GM19239 (cell line): ENCODE measurements at places on chromosomes 11 and 22.

DNA sequence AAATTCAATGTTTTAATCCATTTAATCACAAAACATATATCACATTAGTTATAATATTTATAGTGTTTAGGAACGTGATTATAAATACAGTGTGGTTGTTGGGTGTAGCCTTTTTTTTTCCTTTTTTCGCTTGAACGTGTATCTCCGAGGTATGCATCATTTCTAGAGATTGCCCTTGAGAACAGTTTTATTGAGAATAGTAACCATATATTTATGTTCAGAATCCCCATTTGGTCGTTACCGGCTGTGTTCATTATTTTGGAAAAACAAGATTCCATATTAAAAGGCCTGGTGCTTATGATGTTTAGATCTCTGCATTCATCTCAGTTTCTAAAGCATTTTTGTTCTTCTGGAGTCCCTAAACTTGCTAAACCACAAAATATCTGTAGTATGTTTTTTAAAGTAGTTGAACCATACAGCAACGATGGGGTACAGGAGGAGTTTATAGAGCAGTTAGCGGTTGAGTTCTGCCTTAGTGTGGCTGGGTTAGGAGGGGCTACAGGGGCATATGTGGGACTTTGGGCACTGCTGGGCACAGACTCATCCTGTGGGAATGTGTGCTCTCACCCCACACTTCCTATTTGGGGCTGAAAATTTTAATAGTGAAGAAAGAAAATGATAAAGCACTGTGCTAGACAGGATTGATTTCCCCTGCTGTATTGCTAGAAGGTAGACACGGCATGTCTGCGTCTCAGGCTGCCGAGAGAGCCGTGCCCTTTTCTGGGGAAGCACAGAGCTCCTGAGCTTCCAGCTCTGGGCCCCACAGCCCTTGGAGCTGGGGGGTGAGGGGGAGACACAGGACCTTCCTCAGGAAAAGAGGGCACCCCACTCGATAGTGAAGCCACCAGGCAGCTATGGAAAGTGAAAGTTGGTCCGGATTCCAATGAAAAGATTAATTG, 81.5 kb upstream of the PPARA start:
- DNase-seq, result no peak

DNA sequence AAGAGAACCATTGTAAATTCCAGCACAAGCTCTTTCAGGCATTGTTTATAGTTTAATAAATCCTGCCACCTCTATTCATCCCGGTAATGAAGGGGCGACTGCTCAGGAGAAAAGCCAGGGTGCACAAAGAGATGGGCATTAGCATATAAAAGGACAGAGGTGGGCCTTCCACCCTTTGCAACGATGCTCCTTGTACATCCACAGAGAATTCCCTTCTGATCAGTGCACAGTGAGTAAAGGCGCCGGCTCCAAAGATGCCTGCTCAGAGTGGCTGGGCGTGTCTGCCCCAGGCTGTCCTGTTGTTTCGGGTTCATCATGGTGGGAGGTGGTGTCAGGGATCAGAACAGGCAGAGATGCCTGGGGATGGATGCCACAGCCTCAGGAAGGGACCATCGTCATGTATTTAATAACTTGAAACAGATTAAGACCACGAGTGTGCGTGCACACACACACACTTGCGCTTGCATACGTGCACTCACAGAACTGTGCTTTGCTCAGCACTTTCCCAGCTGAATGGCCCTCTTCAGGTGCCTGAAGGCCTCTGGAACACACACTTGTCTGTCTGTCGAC, 305.0 kb downstream of the TBC1D22A start:
- no peak for DNase-seq

GRCh38 chr22:29632672-29633071, 29.2 kb downstream of the NF2 start:
- DNase-seq, result no peak

DNA sequence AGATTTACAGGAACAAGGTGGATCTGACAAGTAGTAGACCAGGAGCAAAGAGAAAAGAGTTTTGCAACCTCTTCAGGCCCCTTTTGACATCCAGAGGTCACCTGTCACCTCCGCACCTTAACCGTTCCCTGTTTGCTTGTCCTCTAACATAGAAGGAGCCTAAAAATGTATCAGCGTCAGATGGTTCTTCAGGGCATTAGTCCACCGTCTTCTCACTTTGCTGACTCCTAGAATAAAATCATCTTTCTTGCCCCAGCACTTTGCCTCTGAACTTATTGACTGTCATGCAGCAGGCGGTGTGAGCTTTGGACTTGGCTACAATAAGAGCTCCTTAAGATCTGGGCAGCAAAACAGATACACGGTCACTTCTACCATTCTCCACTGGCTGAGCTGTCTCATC, 339.7 kb upstream of the B3GAT1 start:
- DNase-seq, result no peak

DNA sequence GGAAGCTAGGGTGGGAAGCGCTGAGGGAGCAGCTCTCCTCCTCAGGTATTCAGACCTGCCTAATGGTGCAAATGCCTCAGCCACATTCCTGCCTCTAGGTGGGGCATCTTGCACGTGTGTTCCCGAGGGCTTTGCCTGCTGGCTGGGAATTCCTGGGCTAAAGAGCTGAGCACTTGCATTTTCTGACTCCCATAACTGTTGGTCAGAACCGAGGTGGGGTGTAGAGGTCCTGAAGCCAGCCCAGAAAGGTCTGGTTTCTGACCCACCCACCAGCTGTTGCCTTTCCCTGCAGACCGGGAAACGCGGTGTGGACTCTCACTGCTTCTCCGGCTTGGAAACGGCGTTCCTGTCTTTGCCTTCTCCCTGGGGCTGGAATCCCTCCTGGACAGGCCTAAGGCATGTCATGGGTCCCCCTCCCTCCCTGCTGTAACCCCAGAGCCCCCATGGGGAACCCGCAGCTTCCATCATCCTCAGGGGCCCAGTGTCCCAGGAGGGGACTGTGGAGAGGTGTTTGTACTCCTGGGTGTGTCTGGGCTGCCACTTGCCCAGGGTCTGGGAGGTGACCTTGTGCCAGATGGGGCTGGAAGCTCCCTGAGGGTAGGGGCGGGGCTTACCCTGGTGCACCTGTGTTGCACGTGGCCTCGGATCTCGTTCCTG, 24.0 kb upstream of the SMIM38 start:
- no peak for DNase-seq

- DNase-seq, result no peak
These were observed 6.6 kb downstream of the RTL6 start for GRCh38 chr22:44491269-44492035.

DNA sequence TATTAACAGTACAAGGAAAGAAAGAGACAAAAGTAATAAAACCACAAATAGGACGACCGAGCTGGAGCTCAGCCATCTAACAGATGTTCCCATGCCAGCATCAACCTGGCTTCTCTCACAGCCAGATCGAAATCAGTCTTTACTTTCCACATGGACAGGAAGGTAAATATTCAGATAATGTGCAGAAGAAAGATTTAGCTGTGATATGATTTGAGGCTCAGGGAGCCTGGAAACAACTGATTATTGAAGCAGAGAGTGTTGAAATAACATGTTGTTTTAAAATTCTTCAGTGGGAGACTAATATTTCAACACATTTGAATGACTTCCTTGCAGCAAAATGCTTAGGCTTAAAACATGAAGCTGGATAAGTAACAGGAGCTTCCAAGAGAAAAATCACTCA, 546.8 kb downstream of the ETS1 start:
- no peak for DNase-seq

GRCh38 chr11:64564947-64565889, 25.8 kb upstream of the SLC22A12 start:
- DNase-seq, result no peak

DNA sequence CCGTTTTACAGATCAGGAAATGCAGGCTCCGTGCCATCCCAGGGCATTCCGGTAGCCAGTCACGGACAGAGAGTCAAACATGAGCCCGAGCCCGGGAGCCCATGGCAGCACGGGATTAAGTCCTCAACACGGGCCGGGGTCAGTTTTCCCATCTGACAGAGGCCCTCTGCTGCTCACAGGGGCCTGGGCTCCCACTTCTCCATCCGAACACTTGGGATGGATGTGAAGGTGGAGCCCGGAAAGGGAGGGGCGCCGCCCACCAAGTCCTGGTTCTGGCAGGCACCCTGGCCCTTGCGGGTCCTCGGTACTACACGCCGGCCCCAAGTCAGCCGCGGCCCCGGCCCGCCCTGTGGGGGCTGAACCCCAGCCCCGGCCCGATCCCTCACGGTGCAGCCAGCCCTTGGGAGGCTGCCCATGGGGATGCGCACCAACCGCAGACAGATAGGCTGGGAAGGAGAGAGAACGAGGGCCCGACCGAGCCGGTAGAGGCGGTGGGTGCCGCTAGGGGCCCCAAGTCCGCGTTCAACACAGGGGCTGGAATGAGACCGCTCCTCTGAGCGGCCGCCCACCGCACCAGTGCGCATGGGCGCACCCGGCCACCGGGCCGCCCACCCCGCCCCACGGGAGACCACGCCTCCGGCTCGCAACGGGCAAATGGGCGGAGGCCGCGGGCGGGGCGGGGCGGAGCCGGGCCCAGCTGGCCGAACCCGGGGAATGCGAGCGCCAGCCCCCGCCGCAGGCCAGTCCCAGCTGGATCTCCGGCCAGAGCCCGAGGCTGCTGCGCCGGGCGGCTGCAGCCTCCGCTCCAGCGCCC, at the start of gene CAPN5:
TSS of gene CAPN5 (plus strand) at position 743 of the 814 bp plus-strand sequence. CDS start 17,916 bp downstream, outside the sequence.
- DNase-seq, result peak; percentile 93

DNA sequence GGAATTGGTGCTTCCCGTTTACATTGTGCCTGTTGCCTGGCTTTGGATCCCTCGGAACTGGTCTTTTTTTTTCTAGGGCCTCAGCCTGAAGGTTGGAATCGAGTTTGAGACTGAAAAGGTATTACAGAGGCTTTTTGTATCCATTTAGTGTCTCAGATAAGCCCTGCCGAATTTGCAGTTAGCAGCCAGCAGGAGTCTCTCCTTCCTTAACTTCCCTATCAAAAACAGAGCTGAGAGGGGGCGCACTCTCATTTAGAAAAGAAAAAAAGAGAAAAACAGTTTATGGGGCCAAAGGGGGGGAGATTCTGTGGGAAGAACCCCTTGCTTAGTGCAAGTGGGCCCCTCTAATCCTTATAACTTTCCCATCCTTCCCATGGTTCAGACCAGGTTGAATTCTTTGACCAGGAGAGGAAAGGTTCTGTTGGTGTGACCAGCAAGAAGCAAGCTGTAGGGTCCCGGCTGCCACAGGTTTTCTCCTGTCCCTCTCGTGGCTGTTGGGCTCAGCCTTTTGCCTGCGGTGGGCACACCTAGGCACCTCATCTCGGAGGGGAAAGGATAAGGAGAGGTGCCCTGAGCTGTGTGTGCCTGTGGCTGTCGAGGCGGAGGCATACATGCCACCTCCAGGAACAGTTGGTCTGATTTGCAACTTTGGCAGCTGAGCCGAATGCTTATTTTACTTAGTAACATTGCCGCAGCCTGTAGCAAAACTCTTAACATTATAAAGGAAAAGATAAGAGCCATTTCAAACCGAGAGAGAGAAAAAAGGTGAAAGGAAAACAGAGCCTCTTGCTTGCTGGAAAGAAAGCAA, 565.0 kb upstream of the CNTN5 start:
- no peak for DNase-seq

- peak; percentile 16 for DNase-seq
These were observed 67.0 kb upstream of the TBCEL start for GRCh38 chr11:120956710-120957495.

DNA sequence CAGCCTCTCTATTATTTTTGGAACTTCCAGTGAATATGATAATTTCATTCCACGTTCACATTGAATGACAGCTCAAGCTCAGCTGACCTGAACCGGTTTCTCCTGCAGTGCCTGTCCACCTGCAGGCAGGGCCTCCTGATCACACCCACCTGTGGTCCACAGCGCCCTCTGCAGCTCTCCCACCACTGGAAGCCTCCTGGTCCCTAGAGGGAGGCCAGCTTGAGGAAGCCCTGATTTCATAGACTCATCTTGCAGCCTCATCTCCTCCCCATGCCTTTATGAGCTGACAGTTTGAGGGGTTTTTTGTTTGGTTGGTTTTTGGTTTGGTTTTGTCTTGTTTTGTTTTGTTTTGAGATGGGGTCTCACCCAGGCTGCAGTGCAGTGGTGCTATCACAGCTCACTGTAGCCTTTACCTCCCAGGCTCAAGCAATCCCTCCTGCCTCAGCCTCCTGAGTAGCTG, 29.9 kb upstream of the MALAT1 start:
- DNase-seq, result no peak

- DNase-seq, result no peak
These were observed 17.0 kb downstream of the ATXN10 start for GRCh38 chr22:45688600-45689080.

- no peak for DNase-seq
These were observed 1086.8 kb downstream of the BRD1 start for GRCh38 chr22:48740731-48741405.

- DNase-seq, result peak; percentile 54
These were observed 16.1 kb downstream of the MGAT3 start for GRCh38 chr22:39472570-39473556.

DNA sequence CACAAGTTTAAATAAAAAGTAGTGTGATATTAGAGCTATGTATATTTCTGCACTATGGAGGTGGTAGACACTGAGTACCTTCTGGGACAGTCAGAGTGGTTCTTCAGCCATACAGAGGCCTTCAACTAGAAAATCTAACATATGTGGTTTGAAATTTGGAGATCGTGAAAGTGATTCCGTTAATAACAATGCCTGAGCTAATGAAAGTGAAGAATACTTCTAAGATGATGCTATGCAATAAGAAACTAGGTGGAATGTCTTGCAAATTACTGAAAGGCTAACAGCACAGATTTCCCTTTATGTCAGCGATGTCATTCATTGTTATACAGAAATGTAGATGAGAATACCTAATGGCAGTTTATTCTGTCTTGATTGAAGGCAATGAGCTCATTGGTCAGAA, 1984.7 kb upstream of the RAG2 start:
- no peak for DNase-seq

- no peak for DNase-seq
These were observed 41.3 kb downstream of the ABTB2 start for GRCh38 chr11:34316347-34317035.

GRCh38 chr11:102882389-102883024, 7.7 kb upstream of the MMP12 start:
- DNase-seq, result no peak

DNA sequence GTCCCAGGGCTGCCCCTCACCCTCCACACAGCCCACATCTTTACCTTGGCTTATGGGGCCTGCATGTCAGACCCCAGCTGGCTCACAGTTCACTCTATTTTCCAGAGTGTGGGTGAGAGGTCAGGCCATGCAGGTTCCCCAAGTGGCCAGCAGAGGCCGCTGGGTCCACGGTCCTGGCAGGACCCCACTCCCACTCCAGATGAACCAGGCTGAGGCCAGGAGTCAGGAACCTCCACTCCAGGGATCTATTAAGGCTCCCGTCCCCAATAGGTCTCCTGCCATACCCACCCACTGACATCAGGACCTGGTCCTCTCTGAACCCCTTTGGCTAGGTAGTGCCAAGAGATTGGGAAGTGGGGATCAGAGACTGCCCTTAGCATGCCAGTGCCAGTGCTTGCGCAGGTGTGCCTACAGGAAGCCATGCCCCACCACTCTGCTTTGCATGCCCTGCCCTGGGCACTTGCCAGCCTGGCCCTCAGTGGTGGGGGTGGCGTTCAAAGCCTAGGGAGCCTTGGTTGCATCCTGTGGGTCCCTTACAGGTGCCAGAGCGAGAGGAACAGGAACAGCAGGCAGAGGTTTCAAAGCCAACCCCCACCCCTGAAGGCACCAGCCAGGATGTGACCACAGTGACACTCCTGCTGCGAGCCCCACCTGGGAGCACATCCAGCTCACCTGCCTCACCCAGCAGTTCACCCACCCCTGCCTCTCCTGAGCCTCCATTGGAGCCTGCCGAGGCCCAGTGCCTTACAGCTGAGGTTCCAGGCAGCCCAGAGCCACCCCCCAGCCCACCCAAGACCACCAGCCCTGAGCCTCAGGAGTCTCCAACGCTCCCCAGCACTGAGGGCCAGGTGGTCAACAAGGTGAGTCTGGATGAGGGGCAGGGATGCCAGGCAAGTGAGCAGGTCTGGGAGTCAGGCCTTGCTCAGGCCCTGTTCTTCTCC, 8.3 kb downstream of the SMTN start:
- DNase-seq, result peak; percentile 79
